ENCODE measurements at places on chromosomes 6 and 20.

GRCh38 chr6:43828711-43829110, 58.7 kb downstream of the VEGFA start:
- DNase-seq: peak; percentile 65

GRCh38 chr6:139062932-139063646, 34.5 kb downstream of the ABRACL start:
- peak; percentile 42 for DNase-seq

GRCh38 chr20:62996596-62996982, 10.2 kb downstream of the BHLHE23 start:
- DNase-seq: no peak

- no peak for DNase-seq
Measured at GRCh38 chr20:59564171-59564570, 40.2 kb upstream of the PHACTR3 start.

GRCh38 chr6:22891934-22892333, 322.6 kb downstream of the HDGFL1 start:
- DNase-seq: no peak

- DNase-seq: no peak
Measured at GRCh38 chr6:13404228-13404891, 76.0 kb upstream of the TBC1D7 start.

GRCh38 chr20:926670-927069, 10.5 kb upstream of the ANGPT4 start:
- no peak for DNase-seq

GRCh38 chr6:14067656-14068055, 49.9 kb upstream of the CD83 start:
- no peak for DNase-seq

GRCh38 chr6:4192627-4193026, 57.3 kb upstream of the ECI2 start:
- DNase-seq: no peak

- peak; percentile 35 for DNase-seq
Measured at GRCh38 chr20:4112481-4113421, 97.4 kb upstream of the RNF24 start.

- DNase-seq: no peak
Measured at GRCh38 chr6:81814370-81815076, 62.0 kb upstream of the TENT5A start.

DNA sequence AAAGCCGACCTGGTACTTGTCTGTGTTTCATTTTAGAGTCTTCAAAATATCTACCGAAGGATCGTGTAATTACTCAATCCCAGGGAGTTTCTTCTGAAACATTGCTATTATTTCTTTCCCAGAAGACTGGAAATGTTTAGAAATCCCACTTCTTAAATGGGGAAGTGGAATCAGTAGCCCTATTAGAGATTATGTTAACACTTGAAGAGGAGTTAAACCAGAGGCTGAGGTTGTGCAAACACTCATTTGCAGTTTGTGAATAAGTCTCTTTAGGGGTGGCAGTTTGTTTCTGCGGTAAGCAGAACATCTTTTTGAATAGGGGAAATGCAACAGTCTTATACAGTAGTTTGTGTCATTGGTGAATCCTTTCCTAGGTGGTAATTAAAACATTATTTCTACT, 21.3 kb downstream of the DSP start:
- no peak for DNase-seq

DNA sequence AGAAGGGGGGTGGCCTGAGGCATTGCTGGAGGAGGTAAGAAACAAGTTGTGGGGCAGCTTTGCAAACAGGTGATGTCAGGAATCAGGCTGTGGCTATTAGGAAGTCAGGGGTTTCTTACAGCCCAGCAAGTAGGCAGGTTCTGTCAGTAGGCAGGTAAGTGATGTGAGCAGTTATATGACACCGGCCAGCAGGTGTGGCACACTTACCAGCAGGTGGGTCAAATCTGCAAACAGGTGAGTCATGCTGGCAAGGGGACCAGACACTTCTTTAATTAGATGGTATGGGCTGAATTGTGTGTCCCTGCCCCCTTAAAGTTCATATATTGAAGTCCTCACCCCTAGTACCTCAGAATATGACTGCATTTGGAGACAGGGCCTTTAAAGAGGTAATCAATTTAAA, 16.4 kb upstream of the ENPP4 start:
- DNase-seq: peak; percentile 96

DNA sequence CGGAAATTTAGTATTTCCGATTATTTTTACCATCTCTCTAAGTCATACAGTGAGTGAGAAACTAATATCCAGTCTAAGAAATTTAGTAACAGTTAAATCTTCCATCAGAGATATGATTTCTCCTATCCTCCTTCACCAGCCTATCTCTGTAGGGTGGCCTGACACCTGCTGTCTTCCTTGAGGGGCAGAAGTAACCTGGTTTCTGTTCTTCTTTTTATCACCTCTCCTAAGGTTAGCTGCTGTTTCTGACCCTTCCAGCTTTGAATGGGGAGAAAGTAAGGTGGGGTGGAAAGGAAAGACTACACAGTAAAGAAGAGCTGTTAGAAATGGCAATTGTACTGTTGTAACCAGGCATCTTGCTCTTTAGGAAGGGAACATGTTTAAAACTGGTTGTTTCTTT, 447.7 kb downstream of the PHF3 start:
- no peak for DNase-seq

GRCh38 chr6:391559-392440, at the start of gene IRF4:
IRF4 (plus strand) TSS chr6:391752; CDS start chr6:393153, 1,401 bp downstream.
- no peak for DNase-seq

DNA sequence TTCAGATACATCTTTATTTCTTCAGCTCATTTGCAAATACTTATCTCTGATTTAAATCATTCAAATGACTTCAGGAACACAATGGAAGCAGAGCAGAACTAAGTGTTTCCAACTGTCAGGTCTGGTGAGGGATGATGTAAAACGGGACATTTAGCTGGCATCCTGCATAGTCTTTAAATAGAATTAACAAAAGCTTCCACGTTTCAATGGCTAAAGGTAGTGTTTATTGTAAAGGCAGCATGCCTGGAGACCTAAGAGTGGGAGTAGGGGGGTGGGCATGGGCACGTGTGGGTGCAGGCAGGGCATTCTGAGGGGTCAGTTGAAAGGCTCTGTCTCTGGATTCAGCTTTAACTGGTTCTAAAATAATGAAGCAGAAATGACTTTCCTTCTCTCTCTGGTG, 174.9 kb downstream of the PLCB1 start:
- DNase-seq: peak; percentile 80

DNA sequence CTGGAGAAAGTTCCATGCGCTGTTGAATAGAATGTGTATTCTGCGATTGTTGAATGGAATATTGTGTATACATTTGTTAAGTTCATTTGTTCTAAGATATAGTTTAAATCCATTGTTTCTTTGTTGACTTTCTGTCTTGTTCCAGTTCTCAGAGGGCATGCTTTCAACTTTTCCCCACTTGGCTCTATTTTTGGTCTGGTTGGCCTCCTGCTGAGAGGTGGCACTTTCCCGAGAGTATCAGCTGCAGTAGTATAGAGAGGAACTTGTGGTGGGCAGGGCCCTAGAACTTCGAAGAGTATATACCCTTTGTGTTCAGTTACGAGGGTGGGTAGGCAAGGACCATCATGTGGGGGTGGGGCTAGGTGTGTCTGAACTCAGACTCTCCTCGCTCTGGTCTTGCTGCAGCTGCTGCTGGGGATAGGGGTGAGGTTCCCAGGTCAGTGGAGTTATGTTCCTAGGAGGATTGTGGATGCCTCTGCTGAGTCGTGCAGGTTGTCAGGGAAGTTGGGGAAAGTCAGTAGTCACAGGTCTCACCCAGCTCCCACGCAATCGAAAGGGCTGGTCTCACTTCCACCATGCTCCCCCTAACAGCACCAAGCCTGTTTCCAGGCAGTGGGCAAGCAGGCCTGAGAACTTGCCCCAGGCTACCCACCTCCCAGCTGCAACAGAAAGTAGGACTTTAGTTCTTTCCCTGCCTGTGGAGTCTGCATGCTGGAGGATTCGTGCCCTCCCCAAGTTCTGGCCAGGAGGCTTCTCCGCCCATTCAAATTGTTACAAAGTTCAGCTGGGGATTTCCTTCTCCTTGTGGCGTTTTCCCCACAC, 118.9 kb upstream of the SSTR4 start:
- no peak for DNase-seq

- DNase-seq: no peak
Measured at GRCh38 chr20:15333170-15333569, 995.8 kb upstream of the FLRT3 start.

DNA sequence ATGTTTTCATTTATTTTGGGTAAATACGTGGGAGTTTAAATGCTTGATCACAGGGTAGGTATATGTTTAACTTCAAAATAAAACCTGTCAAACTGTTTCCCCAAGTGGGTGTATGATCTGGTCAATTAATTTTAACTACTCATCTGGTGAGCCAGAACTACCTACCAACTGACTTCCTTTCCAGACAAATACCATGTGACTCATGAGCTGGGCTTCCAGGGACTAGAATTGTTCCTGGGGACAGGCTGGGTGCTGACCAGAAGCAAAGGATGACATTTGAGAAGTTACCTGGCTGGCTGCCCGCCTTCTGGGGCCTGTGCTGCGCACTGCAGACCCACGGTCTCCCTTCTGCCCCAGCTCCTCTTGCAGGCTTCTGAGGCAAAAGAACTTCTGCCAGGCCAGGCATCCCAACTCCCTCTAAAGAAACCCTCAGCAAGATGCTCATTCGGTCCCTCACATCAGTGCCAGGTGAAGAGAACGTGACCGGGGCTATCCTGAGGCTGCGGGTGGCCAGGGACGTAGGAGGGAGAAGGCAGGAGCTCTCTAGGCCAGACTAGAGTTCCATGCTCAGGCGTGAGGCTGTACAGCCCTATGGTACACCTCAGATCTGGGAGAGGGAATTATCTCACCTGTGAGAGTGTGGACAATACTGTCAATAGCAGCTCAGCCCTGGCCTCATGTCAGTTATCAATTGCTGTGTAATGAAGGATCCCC, 103.6 kb downstream of the JPH2 start:
- peak; percentile 11 for DNase-seq

DNA sequence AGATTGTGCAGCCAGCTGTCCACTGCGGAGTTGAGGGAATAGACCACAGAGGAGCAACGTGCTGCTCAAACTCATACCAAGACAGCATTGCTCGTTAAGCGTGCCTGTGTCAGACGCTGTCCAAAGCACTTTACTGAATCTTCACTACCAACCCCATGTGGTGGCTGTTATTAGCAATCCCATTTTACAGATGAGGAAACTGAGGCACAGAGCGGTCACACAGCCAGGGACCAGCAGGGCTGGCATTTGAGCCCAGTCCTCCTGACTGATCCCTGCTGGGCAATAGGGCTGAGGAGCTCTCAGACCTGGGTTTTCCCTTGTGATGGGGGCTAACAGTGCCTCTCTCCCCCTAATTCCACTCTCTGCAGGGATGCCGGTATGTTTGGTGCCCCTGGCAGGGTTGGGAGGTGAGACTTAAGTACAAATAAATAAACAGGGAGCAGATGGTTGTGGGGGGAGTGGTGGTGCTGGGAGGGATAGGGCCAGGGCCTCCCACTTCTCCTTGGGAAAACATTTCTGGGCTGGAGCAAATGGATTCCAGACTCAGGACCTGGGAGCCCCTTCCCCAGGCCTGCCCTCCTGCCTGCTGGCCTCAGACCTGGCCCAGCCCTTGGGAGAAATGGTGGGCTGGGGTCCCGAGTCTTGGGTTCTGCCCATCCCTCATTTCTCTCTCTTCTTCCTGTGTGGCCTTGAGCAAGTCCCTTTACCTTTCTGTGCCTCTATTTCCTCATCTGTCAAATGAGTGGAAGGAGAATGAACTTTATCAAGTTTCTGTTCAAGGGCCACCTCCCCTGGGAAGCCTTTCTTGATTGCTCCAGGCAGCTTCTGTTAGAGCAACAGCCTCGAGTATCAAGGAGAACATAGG, 17.7 kb downstream of the SRXN1 start:
- peak; percentile 20 for DNase-seq

DNA sequence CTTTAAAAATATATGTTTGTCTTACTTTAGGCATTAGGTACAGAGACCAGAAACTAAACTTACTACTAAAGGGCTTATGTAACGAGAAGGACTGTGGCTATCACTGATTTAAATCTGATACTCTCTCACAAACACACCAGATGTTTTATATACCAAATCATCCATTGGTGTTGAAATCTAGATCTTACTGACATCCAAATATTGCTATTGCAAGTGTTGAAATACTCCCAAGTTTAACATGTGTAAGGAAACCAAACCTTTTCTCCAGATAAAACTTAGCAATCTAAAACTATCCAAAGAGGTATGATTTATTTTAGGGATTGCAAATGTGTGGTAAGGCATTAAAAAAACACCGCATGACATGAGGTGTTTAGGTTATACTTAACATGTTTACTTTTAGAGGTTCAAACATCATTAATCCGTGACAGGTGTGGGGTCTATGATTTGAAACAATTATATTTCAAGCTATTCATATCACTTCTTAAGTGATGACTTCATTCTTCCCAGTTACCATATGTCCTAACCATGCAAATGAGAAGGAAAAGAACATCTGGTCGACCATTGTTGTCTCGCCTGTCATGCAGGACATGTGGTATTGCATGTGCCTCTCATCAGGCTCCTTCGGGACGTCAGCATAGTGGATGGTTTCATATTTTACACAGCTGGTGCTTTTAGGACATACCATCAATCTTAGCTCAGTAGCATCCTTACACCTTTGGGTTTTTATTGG, 168.3 kb upstream of the SPACA1 start:
- DNase-seq: peak; percentile 98
